Naive thymus-derived CD4-positive, alpha-beta T cell (primary cell): ENCODE measurements at places on chromosomes 3 and 15. TPM values are rescaled to one million over a fixed set of nuclear protein-coding genes. Genes with fewer than 3 reads are reported as not detected.
A peak's percentile ranks its signal among the peaks of the same experiment; 100 is the strongest.

DNA sequence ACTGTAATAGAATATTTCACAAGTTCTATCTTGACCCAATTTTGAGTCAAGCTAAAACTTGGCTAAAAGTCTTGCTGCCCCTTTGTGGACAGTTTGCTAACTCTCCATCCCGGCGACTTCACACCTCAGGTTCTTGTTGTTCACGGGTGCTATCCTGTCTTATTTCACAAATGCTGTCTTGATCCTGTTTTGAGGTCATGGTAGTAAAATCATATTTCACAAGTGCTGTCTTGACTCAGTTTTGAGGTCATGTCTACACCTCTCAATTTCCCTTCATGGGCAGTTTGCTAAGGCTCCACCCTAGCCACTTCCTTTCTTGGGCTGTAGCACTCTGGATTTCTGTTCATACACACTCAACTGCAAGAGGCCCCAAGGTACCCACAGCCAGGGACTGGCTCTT, 45.0 kb upstream of the GK5 start:
- DNase-seq, result peak; percentile 2

DNA sequence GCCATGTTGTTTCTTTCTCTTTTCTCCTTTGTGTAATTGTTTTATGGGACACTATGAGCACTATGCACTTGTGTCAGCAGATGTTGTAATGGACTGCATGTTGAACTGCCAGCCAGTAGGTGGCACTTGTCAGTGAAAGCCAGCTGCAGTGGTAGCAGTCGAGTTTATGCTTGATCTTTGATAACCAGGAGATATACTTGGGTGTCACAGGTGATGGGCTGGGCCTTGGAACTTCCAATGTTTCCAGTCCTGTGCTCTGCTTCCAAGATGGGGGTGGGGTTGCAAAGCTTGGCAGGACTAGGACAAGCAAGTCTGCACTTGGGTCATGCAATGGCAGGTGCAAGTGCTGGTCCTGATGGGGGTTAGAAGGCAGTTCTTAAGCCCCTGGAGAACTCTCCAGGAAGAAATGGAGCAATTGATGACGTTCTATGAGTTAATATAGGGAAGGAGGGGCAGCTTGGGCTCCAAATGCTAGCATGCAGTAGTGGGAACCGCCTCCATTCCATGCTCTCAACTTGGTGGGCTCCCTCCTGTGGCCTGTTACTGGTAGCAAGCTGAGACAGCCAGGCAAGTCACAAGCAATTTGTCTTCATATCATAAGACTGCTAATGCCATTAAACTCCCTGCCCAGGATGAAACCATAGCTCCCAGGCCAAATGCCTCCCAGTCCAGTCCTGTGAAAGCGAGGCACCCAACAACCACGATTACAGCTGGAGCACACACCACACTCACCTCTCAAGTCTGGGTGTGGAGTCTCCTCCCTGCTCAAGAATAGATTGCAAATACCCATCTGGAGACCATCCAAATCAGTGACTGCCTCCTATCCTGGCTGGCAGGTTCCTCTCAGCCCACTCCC, 287.2 kb downstream of the CGGBP1 start:
- peak; percentile 39 for DNase-seq

- DNase-seq, result no peak
Measured at GRCh38 chr3:15292765-15293522, 39.4 kb downstream of the SH3BP5 start.

DNA sequence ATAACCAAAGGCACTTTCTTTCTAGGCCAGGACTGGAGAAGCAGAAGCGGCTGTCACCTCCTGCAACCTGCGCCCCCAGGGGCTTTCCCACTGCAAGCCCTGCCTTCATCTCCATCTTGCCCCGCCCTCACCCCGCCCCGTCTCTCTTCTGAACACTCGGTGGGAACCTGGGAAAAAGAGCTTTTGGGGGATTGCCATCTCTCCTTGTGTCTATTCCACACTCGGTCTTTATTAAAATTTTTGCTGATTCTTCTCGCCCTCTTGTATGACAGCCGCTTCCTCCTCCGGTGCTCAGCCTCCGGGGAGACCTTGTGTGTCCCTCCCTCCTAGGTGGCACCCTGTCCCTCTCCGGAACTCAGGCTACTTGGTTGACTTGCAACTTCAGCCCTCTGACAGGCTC, 41.9 kb upstream of the SPESP1 start:
- DNase-seq, result no peak

DNA sequence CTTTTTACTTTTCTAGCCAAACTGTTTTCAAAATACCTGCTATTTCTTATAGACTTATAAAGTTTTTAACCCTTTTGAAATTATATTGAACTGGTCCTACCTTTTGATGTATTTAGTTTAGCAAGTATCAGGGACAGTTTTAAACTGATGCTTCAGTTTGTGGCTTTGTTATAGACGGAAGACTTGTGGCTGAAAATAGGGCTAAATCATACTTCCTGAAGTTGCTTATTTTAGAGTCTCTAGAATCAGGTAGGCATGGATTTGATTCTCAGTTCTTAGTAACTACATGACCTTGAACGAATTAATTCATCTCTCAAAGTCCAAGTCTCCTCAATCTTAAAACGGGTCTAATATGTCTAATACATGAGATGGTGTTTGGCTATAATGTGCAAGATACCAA, 322.8 kb downstream of the RAP2B start:
- peak; percentile 3 for DNase-seq

- DNase-seq, result no peak
Measured at GRCh38 chr3:130925628-130926027, 31.7 kb downstream of the ATP2C1 start.

DNA sequence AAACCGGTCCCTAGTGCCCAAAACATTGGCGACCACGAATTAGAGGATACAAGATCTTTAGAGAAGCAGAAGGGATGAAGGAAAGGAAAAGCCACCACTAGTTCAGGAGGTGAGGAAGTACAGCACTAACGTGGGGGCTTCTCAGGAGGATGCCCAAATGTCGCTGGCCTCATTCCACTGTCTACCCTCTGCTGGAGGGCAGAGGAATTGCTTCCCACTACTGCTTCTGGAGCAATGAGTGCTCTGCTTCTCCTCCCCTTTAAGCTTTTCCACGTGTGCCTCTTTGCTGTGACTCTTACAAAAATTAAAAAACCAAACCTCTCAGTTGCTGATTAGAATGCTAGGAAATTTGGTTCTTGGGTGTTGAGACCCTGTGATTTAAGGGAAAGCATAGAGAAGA, 281.3 kb downstream of the CLSTN2 start:
- no peak for DNase-seq

GRCh38 chr15:43230640-43231115, 9.9 kb upstream of the EPB42 start:
- no peak for DNase-seq

DNA sequence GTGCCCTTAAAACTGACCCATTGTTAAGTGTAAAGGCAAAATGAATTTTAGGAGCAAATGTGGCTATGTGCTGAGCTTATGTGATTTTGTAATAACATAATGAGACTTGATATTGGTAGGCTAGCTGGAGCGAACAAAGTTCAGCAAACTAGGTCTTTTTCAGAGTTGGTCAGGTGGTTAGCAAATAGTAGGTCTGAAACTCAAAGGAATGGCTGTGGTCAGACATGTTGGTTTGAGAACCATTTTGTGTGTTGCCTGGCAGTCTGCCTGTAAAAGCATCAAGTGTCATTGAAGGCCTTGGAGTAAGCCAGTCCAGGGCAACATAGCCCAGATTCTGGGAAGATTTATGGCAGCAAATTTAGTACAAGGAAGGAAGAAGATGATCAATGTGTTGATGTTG, 16.4 kb downstream of the FBXO22 start:
- DNase-seq, result no peak

DNA sequence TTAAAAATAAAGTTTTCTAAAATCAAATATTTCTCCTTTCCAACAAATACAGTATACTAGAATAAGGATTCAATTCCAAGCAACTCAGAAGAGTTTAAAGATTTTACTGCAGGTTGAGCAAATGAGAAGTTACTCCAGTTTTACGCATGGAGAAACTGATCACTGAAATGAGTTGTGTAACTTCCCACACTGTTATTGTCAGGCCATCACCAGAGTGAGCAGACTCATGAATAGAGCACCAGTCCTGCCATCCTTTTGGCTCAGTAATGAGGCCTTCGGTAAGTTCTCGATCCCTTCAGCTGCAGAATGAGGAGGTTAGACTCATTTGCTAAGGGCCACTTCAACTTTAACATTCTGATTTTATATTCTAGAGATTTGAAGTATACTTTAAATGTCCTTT, 48.1 kb downstream of the OSBPL10 start:
- no peak for DNase-seq

- no peak for DNase-seq
Measured at GRCh38 chr3:160259589-160259988, 34.4 kb downstream of the C3orf80 start.

DNA sequence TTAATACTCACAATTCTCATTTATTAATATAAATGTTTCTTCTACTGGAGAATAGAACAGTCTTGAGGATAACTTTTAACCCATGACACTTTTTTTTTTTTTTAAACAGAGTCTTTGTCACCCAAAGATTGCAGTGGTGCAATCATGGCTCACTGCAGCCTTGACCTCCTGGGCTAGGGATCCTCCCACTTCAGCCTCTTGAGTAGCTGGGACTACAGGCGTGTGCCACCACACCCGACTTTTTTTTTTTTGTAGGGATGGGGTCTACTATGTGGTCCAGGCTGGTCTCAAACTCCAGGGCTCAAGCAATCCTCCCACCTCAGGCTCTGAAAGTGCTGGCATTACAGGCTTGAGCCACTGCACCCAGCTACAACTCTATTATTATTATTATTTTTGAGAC, 34.5 kb downstream of the PIK3CB start:
- DNase-seq, result no peak

GRCh38 chr3:72907731-72908620, 20.1 kb downstream of the GXYLT2 start:
- no peak for DNase-seq

DNA sequence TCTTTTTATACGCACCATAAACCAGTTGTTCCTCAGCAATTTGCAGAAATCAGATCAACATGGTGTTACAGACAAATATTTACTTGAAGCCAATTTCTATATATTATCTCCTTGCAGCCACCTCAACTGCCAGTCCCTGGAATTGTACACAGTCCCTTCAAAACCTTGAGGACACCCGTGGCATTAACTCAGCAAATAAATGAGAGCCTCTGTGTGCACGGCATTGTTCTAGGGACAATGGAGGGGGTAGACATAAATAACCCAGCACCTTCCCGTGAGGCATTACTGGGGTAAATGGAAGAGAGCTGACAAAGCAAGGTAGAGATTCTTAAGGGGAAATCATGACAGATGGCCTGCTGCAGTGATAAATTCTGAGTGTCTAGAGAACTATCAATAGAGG, 12.5 kb downstream of the TM2D3 start:
- DNase-seq, result no peak

- DNase-seq, result no peak
Measured at GRCh38 chr3:51340989-51341636, 44.0 kb upstream of the MANF start.

GRCh38 chr15:88605189-88606069, 15.7 kb upstream of the AEN start:
- DNase-seq, result peak; percentile 51

DNA sequence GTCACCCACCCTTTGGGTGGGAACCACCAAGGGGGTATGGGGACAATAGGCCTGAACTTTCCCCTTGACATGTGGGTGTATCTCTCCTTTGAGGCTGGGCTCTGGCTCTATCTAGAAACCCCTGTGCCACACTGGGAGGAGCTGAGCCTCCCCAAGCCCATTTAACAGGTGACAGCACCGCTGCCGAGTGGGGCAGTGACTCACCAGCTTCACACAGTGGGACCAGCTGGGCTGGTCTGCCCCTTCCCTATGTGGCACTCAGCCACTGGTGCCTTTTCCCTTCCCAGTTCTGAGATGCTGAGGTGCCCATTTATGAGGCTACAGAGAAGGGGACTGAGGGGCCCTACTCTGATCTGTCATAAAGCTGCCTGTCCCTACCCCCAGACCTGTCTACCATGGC, 5.1 kb downstream of the PSTPIP1 start:
- DNase-seq, result no peak

DNA sequence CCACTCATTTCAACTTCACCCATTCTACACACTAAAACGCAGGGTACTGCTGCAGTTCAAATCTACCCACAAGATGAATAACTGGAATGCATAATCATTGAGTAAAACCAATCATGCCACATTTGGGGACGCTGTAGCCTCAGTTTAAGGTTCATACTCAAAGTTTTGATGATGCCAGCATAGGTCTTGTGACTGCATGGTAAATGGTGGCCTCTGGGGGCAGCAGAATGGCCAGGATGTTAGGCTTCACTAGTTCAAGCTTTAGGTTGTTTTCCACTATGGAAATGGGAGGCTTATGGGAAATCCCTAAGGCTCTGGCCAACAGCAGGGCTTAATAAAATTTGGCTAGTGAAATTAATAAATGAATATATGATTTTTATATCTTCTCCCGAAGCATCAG, 104.3 kb upstream of the TSC22D2 start:
- DNase-seq, result no peak

DNA sequence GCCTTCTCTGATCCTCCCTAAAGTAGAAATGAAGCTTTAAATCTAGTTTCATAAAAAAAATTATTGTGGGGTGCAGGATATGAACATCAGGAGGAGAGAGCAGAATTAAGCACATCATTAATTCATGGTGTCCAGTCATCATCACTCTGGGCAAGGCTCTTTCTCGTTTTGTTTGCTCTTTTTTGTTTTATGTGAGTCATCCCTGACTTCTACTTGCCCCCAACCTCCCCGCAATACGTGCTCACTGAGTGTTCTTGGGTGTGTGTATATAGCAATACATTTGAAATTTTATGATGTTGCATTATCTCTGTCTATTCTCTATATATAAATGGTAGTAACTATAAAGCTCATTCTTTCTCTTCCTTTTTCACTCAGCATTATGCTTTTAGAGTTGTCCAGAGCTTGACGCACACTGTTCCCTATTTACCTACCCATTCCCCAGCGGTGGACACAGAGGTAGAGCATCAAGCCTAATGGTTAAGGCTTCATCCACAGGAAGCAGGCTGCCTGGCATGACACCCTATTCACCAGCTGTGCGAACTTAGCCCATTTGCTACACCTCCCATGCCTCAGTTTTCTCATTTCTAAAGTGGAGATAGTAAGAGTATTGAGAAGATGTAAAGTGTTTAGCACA, 72.3 kb downstream of the CD200R1L start:
- DNase-seq, result no peak

DNA sequence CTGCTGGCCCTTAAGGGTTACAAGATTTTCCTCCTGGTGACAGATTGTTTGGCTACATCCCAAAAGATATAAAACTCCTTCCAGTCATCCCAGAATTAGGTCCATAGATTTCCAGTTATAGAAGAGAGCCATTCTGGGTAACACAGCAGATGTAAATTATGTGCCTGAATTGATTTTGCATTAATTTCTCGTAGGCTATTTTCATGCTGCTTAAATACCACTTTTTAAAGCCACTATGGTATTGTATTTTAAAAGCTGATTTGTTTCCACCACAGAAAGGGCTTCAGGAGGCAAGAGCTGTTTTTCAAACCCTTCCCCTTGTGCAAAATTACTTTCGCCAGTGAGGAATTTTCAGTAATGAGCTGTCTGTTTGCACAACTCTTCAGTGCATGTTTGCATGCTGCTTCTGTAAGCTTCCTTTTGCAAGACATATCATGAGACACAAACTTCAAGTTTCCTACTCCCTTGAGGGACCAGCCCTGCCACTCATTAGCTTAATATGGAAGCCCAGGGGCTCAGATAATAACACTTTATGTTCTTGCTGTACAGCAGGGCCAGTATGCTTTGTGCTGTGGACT, 105.4 kb upstream of the TNIK start:
- DNase-seq, result no peak

The VWA5B2 gene
- total RNA-seq, result not detected

The TMEM212 gene
- total RNA-seq, result not detected

The STARD5 gene
- 11.7 TPM for total RNA-seq

The PTH1R gene
- not detected for total RNA-seq

The BFSP2 gene
- not detected for total RNA-seq

The GREM1 gene
- not detected for total RNA-seq

The TMEM44 gene
- total RNA-seq, result 1.3 TPM

The LDHAL6B gene
- not detected for total RNA-seq
